Subcutaneous preadipocyte (primary cell): ENCODE measurements at places on chromosomes 7 and 10. TPM values are rescaled to one million over a fixed set of nuclear protein-coding genes. Genes with fewer than 3 reads are reported as not detected.

LBX1 gene
- not detected in 2 replicates for total RNA-seq

RAB18 gene
- total RNA-seq = 26.0 and 28.7 TPM in 2 replicates

GBX1 gene
- total RNA-seq = not detected in 2 replicates

CNPY1 gene
- total RNA-seq = not detected in 2 replicates

BICC1 gene
- 45.9 TPM in 2 replicates for total RNA-seq

LIPN gene
- not detected in 2 replicates for total RNA-seq

CCDC7 gene
- total RNA-seq = 13.5 and 26.8 TPM in 2 replicates

CCL24 gene
- total RNA-seq = not detected in 2 replicates

HOXA6 gene
- 7.8 and 8.8 TPM in 2 replicates for total RNA-seq

GIMAP4 gene
- total RNA-seq = under 0.01 TPM in 1 of 2 replicates, not detected in the other

HYAL4 gene
- not detected in 2 replicates for total RNA-seq

CARD11 gene
- 0.20 TPM in 1 of 2 replicates, not detected in the other for total RNA-seq

GDF2 gene
- total RNA-seq = not detected in 2 replicates

SLC18A2 gene
- not detected in 2 replicates for total RNA-seq

POLR3A gene
- total RNA-seq = 18.7 and 27.4 TPM in 2 replicates

AKR1C8 gene
- total RNA-seq = not detected in 2 replicates

PLXDC2 gene
- total RNA-seq = 0.37 and 0.39 TPM in 2 replicates

LRRD1 gene
- under 0.01 and 0.20 TPM in 2 replicates for total RNA-seq

VSTM4 gene
- total RNA-seq = 4.0 and 4.1 TPM in 2 replicates
